GM12864 (cell line): ENCODE measurements at places on chromosomes 3 and 15.

- DNase-seq = no peak
These were observed 28.7 kb downstream of the CFAP100 start for GRCh38 chr3:126423191-126424038.

- no peak for DNase-seq
These were observed 362.3 kb downstream of the WDR72 start for GRCh38 chr15:53397041-53397616.

DNA sequence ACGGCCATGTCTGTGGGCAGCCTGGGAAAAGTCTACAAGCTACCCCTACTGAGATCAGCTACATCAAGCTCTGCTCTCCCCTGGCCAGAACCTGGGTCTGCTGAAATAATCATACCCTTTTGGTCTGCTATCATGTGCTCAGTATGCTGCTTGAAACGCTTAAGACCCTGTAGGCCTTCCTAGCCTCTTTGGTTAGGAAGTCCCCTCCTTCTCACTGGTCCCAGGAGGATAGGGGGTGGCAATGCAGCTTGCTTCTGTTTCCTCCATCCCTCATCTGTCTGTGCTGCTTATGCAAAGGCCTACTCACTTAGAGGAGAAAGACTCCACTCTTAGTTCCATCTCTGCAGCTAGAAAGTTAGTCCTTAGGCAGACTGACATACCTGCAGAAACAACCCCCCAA, 118.2 kb upstream of the RASGRP1 start:
- no peak for DNase-seq

DNA sequence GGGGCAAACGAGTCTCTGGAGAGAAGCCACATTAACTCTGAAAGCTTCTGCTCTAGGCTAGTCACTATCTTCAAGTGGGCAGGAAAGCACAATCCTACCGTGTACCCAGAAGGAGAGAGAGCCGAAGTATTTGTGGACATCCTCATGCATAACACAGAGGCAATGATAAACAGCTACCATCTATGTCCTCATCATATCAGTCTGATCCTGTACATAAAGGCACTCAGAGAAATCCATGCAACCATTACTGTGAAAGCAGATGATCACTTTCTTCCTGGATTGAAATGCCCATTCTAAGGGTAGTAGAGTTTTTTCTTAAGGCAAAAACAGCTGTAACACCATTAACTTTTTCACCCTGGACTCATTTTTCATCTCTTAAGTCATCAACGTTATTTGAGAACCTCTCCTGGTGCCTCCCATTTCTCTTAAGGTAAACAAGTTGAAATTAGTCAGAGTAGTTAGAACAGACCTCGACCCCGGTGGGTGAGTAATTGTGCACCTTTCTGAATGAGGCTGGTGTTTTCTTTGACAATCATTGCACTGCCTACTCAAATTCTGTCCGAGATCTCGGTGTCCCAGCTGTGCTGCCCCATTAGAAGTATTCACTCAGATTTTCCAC, 327.4 kb downstream of the SHQ1 start:
- DNase-seq = no peak

DNA sequence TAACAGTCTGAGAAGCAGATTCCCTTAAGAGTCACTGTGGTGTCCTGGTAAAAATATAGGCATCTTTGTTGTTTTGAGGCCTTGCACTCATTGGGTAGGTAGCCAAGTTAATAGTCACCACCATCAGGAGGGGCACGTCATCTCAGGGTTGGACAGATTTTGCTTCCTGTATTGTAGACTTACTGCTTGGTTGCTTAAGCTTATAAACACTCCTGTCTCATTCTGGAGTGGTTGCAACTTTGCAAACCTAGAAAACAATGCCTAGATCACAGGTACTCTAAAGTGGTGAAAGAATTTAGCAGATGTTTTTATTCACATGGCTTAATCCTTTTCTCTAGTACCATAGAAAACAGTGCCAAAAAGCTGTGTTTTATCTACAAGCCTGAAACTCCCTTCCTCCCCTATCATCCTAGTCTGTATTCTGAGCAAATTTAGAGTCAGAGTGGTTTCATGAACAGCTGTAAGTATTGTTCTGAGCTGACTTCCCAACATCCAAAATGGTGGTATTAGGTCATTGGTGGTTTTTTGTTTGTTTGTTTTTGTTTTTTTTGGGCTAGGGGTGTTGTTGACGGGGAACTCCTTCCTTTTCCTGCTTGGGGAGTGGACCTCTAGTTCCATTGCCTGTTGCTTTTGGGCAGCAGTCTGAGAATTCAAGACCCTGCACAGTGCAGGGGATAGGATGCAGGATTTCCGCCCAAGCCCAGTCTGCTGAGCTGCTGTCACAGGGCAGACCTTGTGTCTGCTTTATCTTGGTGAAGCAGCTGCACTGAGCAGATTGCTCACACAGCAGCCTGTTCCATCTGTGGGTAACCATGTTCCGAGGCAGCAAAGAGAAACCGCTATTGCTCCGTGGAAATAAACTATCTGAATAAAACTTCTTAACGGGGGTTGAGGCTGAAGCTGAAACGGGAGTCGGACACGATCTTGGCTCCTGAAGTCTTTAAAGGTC, 202.0 kb downstream of the AKAP13 start:
- DNase-seq = no peak

- DNase-seq = no peak
These were observed 1.1 kb downstream of the ARMC8 start for GRCh38 chr3:138188013-138188730.

DNA sequence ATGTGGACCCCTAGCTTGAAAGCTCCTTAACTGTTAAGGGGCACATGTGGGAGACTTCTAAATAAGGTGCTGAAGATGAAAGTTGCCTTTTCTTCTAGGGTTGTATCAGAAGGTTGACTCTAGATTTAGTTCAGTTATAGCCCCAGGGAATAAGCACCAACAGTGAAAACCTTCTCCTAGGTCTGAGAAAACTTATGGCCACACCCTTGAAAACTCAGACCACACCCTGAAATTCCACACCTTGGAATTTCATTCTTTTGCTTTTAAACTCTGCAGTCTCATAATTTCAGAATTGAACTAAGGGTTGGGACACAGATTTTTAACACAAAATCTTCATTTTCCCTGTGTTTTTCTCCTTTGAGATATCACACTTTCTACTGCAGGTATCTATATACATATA, 355.8 kb upstream of the IL12A start:
- no peak for DNase-seq

- DNase-seq = no peak
These were observed 44.6 kb downstream of the SH3BP5 start for GRCh38 chr3:15287565-15288330.

- DNase-seq = no peak
These were observed 9.1 kb downstream of the NCEH1 start for GRCh38 chr3:172701751-172702150.

DNA sequence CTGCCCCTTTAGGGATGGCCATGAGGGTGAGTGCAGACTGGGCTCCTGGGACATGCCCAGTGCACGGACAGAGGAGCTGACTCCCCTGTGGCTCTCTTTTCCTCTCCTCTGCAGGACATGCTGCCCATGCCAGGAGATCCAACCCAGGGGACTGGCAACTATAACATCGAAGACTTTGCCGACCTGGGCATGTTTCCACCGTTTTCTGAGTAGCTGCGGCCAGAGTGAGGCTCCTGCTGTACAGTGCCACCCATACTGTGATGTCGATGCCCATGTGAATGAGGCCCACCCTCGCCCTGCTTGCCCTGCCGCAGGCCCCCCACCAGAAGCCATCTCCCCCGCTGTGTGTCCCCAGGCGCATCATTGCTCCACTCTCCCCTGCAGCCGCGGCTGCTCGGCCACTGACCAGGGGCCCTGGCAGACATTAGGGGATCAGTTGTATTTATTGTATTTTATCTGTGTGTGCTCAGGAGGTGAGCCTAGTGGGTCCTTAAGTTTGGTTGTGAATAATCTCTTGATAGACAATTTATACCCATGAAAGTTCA, 101.6 kb upstream of the ABHD17C start:
- no peak for DNase-seq

GRCh38 chr3:158748237-158748828, 16.1 kb upstream of the RARRES1 start:
- DNase-seq = no peak

- DNase-seq = no peak
These were observed 99.2 kb downstream of the RAB11A start for GRCh38 chr15:65968511-65968910.

GRCh38 chr3:108513961-108514360, 3.6 kb upstream of the MYH15 start:
- DNase-seq = no peak

DNA sequence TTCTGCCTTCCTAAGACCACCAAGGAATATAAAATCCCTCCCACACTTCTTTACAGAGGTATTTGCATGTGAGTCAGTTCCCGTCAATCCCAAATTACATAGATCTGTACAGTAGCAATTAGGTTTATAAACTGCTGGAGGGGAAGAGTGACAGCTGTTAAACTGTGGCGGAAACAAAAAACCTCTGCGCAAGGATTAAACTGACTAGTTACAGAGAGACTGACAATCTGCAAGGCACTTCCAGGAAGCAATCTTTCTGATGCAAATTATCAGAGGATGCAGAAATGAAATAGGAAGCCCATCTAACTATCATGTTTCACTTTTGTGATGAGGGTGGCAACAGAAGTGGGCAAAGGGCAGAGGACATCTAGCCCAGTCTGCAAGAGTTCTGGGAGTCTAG, 150.4 kb downstream of the RTP4 start:
- DNase-seq = no peak

DNA sequence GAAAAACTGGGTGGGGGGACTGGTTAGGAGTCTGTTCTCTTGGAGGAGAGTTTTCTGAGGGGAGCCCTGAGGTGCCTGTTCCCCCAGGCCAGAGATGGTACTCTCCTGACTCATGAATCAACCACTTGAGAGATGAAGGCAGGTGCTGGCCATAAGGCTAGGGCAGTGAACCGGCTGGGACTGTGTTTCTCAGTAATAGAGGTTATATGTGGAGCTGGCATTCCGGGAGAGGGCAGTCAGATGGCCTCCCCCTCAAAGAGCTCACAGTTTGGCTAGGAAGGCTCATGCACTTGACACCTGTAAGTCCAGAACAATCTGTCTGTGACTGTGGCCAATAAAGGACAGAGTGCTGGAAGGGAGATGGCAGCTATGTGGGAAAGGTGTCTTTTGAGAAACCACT, 10.0 kb upstream of the SCN10A start:
- DNase-seq = no peak

DNA sequence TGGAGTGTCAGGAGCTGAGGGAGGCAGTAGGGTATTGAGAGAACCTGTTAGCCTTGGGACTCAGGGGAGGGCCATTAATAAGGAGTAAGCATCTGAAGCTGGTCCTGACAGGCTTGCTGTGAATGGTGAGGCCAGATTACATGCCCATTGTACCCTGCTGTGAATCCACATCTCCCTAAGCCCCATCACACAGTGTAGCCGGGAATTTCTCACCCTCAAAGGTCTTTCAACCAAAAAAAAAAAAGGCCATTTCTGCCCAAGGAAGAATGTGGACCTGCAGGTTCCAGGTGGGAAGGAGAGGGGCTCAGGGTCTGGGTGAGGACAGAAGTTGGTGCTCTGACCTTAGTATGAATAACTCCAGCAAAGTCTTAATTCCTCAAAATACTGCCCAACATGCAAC, 37.2 kb downstream of the MAGEF1 start:
- no peak for DNase-seq

DNA sequence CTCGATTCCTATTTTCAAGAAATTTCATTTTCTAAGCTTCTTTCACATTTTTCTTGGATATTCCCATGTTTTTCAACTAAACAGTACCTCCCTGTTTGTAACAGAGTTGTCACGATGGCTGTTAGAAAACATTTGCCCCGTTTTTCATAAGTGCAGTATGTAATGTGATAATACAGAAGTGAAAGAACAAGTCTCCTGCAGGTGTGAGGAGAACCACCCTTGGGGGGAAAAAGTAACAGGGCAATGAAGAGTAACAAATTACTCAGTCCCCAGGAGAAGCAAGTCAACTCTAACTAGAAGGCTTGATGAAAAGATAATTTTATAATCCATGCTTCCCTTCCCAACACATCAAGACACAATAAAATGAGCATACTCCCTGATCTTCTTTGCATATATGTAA, 493.3 kb downstream of the FOXP1 start:
- DNase-seq = no peak

DNA sequence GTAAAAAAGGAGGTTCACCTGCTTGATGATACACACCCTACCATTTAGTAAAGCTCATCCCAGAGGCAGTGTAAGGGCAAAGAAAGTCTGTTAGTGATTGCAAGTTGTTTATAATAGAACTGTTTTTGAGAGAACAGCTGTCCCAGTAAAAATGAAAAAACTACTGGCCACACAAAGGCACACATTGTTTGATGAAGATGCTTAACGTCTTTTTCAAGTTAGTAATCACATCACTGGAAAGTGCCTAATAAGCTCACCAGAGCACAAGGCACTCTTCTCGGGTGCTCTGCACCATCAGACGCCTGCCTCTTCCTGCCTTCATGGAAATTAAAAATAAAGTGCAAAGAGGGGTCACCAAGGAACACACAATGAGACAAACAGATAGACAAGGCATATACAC, 186.9 kb downstream of the PDZRN3 start:
- no peak for DNase-seq
